ENCODE measurements at places on chromosomes 2 and 18.

GRCh38 chr2:222733846-222734702, 62.6 kb downstream of the MOGAT1 start:
- DNase-seq, result no peak

- DNase-seq, result no peak
These were observed 88.3 kb upstream of the MBOAT2 start for GRCh38 chr2:9091811-9092210.

GRCh38 chr2:72378753-72379348, 231.2 kb upstream of the CYP26B1 start:
- no peak for DNase-seq

DNA sequence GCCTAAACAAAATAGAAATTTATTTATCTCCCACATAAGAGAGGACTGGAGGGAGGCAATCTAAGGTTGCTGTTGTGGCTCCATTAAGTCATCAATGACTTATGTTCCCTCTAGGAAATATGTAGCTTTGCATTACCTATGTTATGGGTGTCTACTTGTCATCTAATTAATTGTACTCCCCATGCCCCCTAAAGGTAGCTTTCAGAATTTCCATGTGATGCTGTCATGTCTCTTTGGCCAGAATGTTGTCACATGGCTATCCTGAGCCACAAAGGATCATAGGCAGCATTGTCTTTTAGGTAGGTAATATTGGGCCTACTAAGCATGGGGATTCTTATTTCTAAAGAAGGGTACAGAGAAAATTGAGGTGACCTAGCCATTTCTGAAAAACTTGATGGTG, 935.6 kb upstream of the FANCL start:
- no peak for DNase-seq

- no peak for DNase-seq
These were observed 201.3 kb upstream of the GALNT5 start for GRCh38 chr2:157056200-157056676.

- no peak for DNase-seq
These were observed 554.0 kb downstream of the RNF144A start for GRCh38 chr2:7471185-7471584.

- no peak for DNase-seq
These were observed 36.1 kb downstream of the INSIG2 start for GRCh38 chr2:118124288-118124891.

Data from NCI-H1436 treated with DMSO at 0.1 percent for 48 hours (cell line).